ENCODE measurements at places on chromosomes 6 and 20.

- DNase-seq = peak; percentile 46
These were observed 395.3 kb downstream of the CD109 start for GRCh38 chr6:74091136-74091793.

GRCh38 chr6:72819609-72820008 lies 197.7 kb downstream of the KCNQ5 start:
- peak; percentile 15 for DNase-seq

GRCh38 chr20:62603907-62604785 lies 38.2 kb upstream of the SLCO4A1 start:
- DNase-seq = no peak

- DNase-seq = no peak
These were observed 18.0 kb downstream of the NUDT3 start for GRCh38 chr6:34374508-34374907.

GRCh38 chr6:149443411-149444181 lies 41.2 kb downstream of the ZC3H12D start:
- no peak for DNase-seq

DNA sequence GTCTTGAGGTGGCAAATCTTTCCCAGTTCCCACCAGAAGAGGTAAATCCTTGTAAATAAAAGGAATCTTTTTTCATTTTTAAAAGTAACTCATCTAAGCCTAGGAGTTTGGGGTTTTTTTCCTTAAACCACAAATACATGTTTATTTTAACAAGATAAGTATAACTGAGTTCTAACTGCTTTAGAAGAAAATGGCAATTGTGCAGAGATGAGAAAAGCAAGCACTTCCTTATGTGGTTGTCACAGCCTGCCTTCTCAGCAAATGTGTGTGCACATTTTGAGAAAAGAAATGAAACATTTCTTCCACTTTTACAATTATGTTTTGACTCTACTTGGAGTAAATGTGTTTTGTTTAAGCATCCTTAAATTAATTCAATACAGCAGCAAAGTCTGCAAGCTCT lies 17.7 kb downstream of the HCK start:
- no peak for DNase-seq

GRCh38 chr6:98548301-98548700 lies 286.1 kb upstream of the POU3F2 start:
- no peak for DNase-seq

- peak; percentile 19 for DNase-seq
These were observed 53.2 kb downstream of the EIF2S2 start for GRCh38 chr20:34058831-34059230.

DNA sequence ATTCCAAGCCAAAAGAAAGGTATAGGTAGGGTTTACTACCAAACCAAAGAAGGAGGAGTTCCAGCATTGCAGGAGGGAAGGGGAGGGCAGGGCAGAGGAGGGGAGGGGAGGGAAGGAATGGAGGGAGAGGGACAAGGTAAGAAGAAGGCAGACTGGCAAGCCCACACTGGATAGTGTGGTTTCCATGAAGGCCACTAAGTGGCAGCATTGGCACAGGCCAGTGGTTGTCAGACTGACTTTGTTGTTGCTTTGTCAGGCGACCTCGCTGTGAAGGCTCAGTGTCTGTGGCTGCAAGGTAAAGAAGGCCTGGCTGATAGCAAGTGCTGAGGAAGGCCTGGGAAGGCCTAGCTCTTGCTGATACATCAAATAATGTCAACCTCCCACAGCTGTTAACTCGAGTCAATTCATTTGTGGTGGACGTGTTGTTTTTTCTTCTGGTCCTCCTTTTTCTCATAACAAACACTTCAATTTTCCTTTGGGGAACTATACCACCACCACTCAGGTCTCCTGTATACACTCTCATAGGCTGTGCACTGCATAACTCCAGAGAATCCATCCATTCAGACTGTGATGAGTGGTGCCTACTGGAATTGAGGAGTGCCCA lies 7.7 kb upstream of the ZNF334 start:
- DNase-seq = peak; percentile 79
